Gastroesophageal sphincter (tissue), 4 donors: ENCODE measurements at places on chromosomes 11 and 22. TPM values are rescaled to one million over a fixed set of nuclear protein-coding genes. Genes with fewer than 3 reads are reported as not detected.

PRDM11 gene
- total RNA-seq = 26.4 TPM

GGTLC3 gene
- total RNA-seq = not detected

TREH gene
- total RNA-seq = not detected

OSBP2 gene
- total RNA-seq = 3.5 TPM

HIC2 gene
- total RNA-seq = 4.6 TPM

LGR4 gene
- 21.0 TPM for total RNA-seq

CDK2AP2 gene
- total RNA-seq = 60.0 TPM

CASP5 gene
- not detected for total RNA-seq

GRCh38 chr11:73982595-73982989, at the start of gene UCP2:
Gene UCP2 (minus strand): TSS chr11:73982843. CDS start chr11:73978378, 4,465 bp downstream.
- peak; percentile 89 for ATAC-seq

DNA sequence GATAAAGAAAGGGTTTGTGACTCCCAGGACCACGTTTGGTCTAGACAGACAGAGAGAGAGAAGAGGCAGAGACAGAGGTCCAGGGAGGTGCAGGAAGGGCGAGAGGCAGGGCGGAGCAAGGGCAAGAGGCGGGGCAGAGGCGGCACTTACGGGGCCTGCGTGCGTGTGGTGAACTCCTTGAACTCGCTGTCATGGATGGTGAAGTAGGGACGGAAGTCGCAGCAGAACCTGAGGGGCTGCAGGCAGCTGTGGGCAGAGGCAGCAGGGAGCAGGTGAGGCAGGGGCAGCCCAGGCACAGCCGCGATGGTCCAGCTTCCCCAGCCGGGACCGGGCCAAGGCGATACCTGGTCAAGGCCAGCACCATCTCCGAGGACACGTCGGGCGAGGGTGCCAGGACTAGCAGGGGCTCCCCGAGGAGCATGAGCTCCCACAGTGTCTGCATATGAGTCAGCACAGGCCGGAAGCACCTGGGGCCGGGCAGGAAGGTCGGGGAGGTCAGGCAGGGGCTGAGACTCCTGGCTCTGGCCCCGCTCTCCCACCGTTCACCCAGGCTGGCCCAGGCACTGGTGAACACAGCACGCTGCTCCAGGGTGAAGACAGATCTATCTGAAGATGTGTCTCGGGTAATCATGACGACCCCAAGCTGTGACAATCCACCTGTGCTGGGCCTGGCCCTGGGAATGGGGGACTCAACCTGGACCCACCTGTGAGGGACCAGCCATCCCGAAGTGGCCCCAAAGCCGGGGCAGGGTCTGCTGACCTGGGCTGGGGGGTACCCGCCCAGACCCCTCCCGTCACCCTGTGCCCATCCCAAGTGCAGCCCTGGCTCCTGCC, 7.2 kb upstream of the PLXNB2 start:
- ATAC-seq = peak; percentile 50

DNA sequence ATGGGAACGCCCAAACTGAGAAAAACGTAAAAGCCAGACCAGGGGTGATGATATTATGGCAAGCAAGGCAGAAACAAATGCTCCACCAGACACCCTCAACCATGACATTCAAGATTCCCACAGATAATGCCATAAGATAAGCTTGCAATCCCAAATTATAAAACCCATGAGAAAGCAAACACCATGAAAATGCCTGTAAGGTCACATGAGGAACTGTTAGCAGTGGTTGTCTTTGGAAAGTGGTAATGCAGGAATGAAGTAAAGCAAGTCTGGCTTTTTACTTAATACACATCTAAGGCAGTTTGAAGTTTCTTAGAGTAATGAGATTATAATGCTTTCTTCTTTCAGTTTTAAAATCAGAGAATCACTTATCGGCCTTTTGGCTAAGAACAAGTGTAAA, 111.0 kb downstream of the MN1 start:
- ATAC-seq = no peak

- no peak for ATAC-seq
Measured at GRCh38 chr11:10716543-10717259, 23.1 kb upstream of the IRAG1 start.

GRCh38 chr11:83249972-83250593, 36.1 kb downstream of the CCDC90B start:
- ATAC-seq = no peak

GRCh38 chr11:125272092-125272491, 107.5 kb downstream of the PKNOX2 start:
- ATAC-seq = no peak

DNA sequence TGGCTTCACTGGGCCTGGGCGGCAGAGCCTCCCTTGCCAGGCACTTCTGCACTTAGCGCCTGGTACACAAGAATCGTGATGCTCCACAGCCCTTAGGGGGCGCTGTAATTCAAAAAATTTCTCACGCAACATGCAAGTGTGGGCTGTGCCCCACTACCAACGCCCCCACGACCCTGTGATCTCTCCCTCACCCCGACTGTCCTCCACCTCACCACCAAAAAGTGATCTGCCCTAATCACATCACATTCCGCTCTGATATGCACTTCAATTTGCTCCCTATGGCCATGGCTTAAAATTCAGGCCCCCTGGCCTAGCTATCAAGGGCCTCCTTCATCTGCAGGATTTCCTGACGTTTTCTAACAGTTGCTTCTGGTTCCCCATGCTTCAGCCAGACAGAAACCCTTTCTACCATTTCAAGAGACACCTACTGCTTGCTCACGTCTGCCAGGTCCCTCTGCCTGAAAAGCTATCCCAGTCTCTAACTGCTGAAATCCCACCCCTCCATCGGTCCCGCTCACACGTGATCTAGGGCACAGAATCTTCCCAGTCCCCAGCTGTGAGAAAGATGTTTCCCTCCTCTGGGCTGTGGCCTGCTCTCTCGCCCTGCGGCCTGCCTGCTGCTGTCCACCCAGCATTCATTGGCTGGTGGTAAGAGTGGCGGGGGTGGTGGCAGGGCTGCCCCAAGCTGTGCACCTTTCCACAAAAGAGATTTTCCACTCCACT, 27.9 kb upstream of the LRRC32 start:
- ATAC-seq = no peak

DNA sequence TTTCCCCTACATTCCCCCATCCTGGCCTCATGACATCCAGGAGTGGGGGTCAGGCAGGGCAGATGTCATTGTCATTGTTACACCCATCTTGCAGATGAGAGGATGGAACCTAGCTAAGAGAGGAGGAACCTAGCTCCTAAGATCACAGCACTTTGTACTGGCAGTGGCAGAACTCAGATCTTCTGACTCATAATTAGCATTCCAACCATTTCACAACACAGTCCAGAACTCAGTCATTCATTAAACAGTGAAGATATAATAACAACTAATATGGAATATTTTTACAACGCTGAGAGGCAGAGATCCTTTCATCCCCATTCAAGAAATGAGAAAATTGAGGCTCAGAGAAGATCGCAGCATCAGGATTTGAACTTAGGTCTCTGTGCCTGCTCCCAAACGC, 127.8 kb downstream of the CHST1 start:
- peak; percentile 60 for ATAC-seq

DNA sequence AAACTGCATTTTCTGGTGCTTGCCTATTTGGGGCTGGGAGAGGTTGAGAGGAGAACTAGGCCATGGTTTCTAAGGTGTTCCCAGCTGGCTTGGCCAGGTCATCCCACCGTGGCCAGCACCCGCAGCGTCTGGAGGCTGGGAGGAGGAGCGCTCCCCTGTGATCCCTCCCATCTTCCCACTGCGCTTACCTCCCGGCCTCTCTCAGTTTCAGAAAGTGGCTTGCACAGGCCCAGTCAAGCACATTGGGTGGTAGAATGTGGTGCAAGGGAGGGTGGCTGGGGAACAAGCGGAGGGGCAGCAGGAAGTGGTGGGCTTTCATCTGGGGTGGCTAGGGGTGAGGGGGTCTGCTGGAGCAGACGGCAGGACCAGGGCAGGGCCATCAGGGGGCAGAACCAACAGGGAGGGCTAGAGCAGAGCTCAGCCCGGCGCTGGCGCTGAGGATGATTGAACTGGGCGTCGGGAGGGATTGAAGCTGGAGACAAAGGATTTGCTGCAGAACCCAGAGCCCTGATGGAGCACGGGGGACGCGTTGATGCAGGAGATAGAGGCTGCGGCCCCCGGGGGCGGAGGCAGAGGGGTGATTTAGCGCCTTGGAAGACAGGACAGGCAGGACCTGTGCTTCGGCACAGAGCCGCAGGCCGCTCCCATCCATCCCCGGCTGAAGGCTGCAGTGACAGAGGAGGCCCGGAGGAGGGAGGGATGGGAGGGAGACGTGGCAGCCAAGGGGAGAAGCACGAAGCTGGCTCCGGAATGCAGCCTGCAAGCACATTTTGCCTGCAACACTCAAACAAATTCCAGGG, 76.0 kb downstream of the TRIM29 start:
- no peak for ATAC-seq

- ATAC-seq = no peak
Measured at GRCh38 chr11:68940651-68941323, 37.1 kb downstream of the IGHMBP2 start.

DNA sequence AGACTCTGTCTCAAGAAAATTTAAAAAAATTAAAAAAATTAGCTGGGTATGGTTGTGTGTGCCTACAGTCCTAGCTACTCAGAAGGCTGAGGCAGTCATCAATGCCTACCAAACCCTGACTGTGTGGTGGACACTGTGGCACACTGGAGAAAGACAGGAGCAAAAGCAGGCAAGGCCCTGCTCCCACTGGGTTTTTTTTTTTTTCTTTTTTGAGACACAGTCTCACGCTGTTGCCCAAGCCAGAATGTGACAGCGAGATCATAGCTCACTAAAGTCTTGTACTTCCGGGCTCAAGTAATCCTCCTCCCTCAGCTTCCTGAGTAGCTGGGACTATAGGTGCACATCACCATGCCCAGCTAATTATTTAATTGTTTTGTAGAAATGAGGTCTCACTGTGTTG, 4.6 kb downstream of the NEFH start:
- no peak for ATAC-seq

GRCh38 chr11:127143251-127143650, 142.7 kb upstream of the KIRREL3 start:
- no peak for ATAC-seq
